ENCODE measurements at places on chromosomes 1 and 21.

DNA sequence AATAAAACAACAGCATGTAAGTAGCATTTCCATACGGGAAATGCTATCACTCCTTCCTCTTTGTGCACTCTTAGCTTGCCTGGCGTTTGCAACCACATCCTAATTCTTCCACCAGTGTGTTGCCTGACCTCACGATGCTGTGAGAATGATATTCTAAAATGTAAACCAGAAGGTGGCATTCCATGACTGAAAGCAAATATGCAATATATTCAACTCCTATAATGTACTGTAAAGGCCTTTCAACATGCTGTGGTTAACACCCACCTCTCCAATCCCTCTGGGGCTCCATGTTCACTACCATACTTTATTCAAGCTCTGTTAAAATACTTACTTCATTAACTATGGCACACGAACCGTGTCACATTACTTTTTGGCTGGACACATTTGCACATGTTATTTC lies 420.6 kb upstream of the DEPDC1 start:
- no peak for DNase-seq

DNA sequence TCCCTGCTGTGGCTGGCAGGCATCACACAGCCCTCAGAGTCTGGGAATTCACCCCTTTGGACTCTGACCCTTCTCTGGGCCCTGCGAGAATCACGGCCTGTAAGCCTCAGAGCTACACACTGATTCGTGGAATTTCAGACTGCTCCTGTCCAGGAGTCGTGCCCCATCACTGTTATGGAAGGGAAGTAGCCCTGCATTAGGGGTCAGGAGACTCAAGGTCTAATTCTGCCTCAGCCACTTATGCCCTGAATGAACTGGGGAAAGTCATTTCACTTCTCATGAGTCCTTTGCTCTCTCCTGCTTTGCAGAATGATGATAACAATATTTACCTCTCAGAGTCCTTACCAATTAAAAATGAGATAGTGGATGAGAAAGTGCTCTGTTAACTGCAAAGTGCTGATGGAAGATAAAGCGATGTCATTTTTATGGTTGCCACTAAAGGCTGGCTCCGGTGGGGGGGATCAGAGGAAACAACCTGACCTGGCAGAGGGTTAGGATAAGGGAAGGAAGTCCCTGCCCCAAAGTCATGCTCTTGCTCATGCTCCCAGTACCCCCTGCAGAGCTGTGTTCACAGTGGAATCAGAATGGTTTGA lies 148.6 kb upstream of the CD34 start:
- DNase-seq = no peak

DNA sequence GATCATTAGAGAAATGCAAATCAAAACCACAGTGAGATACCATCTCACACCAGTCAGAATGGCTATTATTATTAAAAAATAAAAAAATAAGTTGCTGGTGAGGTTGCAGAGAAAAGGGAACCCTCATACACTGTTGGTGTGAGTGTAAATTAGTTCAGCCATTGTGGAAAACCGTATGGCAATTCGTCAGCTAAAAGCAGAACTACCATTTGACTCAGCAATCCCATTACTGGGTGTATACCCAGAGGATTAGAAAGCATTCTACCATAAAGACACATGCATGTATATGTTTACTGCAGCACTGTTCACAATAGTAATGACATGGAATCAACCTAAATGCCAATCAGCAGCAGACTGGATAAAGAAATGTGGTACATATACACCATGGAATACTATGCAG lies 42.2 kb downstream of the GIPC2 start:
- no peak for DNase-seq

DNA sequence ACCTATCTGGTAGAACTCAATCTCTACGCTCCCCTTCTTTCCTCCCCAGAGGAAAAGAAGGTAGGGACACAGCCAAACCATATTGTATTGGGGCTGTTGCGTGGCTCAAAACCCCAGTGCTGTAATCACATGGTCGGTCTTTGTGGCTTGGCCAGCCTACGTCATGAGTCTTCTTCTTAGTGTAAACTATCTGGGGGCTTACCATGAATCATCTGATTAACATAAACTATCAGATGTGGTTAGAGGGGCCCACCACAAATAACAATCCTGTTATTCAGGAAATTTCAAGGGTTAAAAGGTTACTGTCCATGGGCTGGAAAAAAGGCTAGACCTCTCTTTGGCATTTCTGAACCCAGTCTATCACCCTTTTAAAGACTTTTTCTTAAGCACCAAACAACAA lies 49.5 kb upstream of the GPR52 start:
- DNase-seq = no peak

- no peak for DNase-seq
Measured at GRCh38 chr1:96682056-96682455, 39.5 kb upstream of the PTBP2 start.

GRCh38 chr1:205774198-205775014 lies 876 bp downstream of the RAB29 start:
- peak; percentile 27 for DNase-seq

DNA sequence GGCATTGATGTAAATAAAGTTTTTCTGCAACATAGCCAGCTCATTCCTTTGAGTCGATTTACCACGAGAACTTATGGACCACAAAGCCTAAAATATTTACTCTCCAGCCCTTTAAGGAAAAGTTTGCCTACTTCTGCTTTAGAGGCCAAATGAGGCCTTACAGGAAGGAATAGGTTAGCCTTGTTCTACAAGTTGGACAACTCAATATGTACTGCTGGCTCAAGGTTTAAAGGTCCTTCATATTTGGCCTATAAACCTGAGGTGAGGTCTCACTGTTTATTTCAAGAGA lies 144.5 kb upstream of the DNAH14 start:
- DNase-seq = no peak

GRCh38 chr1:200665861-200666260 lies 3.8 kb downstream of the DDX59 start:
- DNase-seq = no peak

DNA sequence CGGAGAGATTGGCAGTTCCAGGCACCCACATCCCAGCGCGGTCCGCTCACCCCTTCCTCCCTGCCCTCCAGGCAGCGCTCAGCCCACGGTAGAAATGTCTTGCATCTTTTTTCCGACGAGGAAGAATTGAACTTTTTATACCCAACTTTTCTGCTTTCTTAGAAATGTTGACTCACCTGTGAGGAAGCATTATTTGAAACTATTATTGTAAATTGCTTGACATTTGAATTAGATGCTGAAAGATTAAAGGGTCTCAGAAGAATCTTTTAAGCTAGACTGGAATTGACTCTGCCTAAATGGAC lies 912 bp upstream of the SIPA1L2 start:
- no peak for DNase-seq

GRCh38 chr1:53111073-53111556 lies 31.3 kb downstream of the SLC1A7 start:
- no peak for DNase-seq

- DNase-seq = no peak
Measured at GRCh38 chr1:179295164-179295755, 1.7 kb downstream of the SOAT1 start.

DNA sequence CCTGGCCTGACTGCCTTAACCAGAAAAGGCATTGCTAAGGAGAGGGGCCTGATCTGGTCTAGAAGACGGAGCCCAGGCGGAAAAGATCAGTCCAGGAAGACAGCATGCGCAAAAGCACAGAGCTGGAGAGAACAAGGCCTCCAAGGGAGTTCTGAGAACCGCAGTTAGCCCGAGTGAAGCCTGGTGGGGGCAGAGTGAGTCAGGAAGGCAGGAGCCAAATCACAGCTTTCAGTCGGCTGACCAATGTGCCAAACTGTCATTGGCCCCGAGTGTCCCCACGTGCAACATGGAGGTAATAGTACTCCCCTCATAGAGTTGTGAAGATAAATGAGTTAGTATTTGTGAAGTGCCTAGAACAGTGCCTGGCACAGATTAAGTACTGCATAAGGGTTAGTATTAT lies 1.2 kb upstream of the TSPAN2 start:
- DNase-seq = no peak

DNA sequence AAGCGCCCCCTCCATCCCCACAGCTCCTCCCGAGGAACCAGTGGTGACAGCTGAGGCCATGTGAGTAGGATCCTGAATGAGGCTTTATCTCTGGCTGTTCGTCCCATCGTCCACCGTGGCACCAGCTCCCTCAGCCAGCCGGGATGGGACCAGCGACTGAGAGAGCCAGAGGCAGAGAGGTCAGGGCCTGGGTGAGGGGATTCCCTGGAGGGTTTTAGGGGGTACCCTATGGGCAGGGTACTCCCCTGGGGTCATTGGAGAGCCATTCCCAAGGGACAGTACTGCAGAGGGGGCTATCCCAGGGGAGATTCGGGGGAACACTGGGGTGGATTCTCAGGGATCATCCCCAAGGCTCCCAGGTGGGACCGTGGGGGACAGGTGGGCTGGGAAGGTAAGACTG lies 2.4 kb downstream of the TMEM125 start:
- DNase-seq = no peak

- no peak for DNase-seq
Measured at GRCh38 chr21:43892984-43893535, 28.0 kb downstream of the AGPAT3 start.

GRCh38 chr1:164054331-164054730 lies 504.7 kb upstream of the PBX1 start:
- DNase-seq = no peak

GRCh38 chr1:213621077-213621476 lies 366.7 kb upstream of the PROX1 start:
- DNase-seq = no peak

DNA sequence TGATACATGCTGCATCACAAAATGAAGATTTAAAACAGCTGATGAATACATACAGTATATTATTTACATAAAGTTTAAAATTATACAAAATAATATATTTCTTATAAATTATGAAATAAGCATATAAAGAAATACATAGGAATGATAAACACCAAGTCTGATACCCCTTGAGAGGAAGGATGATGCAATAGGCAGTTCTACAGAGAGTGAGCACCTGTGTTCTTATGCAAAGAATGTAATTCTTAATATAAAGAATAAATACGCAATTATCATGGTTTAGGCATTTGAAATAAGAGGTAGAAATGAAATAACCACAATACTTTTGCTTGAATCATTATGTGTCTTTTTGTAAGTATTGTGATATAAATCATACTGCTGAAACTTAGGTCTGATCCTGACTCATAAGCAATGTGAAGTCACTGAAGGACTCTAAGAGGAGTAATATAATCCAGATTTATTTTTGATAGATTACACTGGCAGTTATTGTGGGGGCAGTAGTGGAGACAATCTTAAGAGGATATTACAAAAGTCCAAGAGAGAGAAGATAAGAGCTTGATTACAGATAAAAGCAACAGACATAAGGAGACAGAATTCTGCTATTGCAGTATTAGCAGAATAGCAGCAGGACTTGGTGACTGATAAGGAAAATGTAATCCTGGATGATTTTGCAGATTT lies 39.0 kb downstream of the TTLL7 start:
- DNase-seq = no peak

DNA sequence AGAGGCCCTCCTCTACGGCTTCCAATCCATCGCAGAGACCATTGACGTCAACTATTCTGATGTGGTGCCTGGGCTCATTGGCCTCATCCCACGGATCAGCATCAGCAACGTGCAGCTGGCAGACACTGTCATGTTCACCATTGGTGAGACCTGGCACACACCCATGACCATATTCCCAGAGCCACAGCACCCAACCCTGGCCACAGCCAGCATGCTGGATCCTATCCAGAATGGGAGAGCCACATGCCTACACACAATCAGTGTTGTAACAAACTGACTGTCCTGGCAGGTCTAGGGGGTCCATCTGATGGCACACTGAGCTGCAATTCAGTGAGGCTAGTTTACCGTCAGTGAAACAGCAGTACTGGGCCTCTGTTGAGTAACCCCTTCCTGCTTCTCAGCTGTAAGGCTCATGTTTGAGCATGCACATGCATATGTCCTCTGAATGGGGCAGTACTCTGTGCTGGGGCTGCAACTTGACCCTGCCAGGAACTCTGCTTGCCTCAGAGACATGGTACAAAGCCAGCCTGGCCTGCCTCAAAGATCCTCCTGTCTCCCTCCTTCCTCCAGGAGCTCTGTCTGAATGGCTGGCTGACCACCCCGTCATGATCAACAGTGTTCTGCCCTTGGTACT lies 10.8 kb downstream of the IPO13 start:
- no peak for DNase-seq

DNA sequence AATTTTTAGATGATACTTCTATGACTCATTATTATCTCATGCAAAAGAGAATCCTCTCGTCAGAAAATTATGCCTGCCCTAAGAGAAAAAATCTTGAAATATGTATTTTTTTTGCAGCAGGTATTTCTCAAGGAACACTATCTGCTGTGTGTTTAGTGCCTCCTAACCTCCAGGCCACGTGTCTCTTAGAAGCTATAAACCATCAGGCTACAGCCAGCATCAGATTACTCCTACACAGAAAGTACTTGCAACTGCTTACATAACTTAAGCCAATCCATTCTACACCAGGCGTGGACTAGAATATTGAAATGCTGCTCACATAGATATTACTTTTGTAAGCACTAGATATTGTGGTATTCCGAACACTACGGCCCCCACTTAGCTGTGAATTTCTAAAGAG lies 933.4 kb downstream of the PLA2G4A start:
- no peak for DNase-seq

- no peak for DNase-seq
Measured at GRCh38 chr1:158095737-158096335, 84.9 kb upstream of the CD1D start.

GRCh38 chr1:182385885-182386853 lies 5.4 kb downstream of the GLUL start:
- no peak for DNase-seq

GRCh38 chr1:9561429-9561828 lies 22.2 kb downstream of the SLC25A33 start:
- DNase-seq = no peak

DNA sequence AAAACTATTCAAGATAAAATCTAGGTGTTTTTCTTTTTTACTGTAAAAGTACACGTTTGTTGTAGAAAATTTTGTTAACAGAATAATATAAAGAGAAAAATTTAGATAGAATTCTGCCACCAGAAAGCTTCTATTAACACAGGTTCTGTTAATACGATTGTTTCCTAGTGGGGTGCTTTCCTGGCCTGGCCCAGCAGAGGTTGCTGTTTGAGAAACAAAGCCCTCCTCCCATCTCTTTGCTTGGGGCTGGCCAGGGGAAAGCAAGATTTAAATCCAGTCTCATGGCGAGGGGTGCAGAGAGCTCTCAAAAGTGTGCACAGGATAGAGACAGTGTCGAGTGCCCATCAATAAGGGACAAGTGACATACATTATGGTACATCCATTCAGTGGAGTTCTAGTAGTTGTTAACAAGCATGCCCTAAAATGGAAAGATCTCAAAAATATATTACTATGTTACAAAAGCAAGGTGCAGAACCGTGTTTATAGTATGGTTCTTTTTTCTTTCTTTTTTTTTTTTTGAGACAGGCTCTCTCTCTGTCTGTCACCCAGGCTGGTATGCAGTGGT lies 14.6 kb upstream of the ACBD3 start:
- no peak for DNase-seq

- no peak for DNase-seq
Measured at GRCh38 chr1:206074839-206075238, 21.9 kb downstream of the RHEX start.

All from activated T-helper 1 cell treated with Interleukin-2 at 50 U/mL for 16 hours (primary cell).